ENCODE measurements at places on chromosomes 16 and 17.

GRCh38 chr17:40473573-40474365 is 27.7 kb downstream of the TNS4 start:
- DNase-seq: no peak

GRCh38 chr17:2808367-2809335 is 12.4 kb downstream of the RAP1GAP2 start:
- DNase-seq: no peak

DNA sequence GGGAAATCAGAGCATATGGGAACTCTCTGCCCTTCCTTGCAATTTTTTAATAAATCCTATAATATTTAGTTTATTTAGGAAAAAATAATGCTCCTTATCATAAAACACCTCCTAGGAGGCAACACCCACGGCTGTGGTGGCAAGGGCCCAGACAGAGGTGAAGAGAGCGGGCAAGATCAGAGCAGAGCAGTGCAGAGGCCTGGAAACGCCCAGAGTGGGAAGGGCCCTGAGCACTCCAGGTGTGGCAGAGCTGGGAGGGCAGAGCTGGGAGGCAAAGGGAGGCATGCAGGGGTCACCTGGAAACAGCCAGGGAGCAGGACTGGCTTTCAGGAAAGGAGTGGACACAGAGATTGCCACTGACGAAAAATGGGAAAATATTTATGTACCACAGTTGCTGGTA is 17.3 kb downstream of the FBXO31 start:
- no peak for DNase-seq

DNA sequence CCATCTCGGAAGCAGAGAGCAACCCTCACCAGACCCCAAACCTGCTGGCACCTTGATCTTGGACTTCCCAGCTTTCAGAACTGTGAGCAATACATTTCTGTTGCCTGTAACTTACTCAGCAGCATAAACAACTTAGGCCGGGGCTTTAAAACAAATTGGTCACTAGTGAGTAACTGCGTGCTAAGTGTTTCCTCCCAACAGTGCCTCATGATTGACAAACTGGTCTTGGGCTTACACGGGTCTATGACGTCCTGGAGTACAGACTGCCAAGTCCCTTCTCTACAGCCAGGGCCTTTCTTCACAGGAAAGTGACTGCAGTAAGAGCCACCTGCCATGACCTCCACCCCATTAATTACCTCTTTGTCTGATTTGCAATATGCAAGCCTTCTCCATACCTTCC is 136.7 kb downstream of the XYLT1 start:
- no peak for DNase-seq

DNA sequence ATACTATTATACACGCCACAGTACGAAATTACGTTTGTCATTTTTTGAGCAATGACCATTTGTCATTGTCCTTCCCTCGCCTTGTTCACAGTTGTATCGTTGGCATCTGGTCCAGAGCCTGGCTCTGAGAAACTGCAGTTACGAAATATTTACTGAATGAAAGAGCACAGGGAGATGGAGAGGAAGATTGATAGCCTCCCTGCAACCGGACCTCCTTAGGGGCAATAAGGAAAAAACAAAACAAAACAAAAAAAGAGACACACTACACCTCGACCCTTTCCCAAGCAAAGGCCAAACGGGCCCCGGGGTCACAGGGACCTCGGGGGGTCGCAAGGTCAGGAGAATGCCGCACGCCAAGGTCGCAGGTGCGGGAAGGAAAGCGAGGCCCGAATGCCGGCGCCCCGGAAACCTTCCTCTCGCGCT is 857 bp downstream of the GOT2 start:
- DNase-seq: no peak

Measured in activated CD4-positive, CD25-positive, alpha-beta regulatory T cell (primary cell).